Stimulated activated CD8-positive, alpha-beta memory T cell treated with anti-CD3 and anti-CD28 coated beads, Interleukin-7, amount 100 ng/mL, for 24 hours (primary cell): ENCODE measurements at places on chromosomes 3 and 15.

DNA sequence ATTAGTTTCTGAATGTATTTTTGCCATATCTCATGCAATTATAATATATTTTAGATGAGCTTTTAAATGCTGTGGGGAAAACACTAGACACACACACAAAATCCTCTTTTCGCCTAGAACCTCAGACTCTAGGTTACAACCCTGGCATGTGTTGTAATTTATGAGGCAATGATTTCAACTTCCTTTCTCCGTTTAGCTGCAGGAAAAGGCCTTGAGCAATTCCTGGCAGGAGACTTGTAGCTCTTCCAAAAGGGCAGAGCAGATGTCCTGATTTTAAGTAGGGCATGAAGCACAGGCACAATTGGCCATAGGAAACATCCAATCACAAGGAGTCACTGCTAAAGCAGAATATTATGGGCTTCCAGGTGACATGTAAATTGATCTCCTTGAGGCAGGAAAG is 82.0 kb downstream of the GPR156 start:
- DNase-seq: no peak

- no peak for DNase-seq
These were observed 311.4 kb downstream of the EPHB1 start for GRCh38 chr3:135106445-135106844.

DNA sequence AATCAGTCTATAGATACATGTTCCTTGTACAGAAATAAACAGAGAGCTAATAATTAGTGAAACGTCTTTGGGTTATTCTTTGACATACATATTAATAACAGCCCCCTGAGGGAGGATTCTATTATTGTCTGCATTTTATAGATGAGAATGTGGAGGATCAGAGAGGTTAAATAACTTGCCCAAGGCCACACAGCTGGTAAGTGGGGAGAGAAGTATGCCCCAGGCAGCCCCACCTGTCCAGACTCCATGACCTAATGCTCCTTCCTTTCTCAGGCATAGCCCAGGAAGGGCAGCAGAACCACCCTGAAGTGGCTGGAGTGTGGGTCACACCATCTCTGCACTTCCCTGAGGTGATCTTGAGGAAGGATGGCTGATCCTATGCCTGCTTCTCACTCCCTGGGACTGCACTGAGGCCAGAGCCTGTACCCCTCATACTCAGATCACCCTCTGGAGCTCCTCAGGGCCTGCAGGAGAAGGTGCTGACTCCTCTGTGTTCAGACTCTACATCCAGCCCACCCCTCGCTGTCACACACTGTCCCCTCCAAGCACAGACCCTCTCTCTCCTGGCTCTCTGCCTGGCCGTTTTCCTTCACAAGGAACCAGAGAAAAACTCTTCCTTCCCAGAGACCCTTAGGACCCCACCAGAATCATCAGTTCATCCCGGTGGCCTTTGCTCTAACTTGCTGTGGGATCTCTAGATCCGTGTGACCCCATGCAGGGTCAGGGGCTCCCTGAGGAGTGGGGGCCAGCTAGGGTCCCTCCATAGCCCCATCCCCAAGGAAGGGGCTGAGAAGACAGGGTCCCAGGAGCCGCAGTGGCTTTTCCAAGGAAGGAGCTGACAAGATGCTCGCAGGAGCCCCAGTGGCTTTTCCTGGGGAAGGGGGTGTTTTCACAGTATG is 4.4 kb upstream of the HHATL start:
- no peak for DNase-seq

DNA sequence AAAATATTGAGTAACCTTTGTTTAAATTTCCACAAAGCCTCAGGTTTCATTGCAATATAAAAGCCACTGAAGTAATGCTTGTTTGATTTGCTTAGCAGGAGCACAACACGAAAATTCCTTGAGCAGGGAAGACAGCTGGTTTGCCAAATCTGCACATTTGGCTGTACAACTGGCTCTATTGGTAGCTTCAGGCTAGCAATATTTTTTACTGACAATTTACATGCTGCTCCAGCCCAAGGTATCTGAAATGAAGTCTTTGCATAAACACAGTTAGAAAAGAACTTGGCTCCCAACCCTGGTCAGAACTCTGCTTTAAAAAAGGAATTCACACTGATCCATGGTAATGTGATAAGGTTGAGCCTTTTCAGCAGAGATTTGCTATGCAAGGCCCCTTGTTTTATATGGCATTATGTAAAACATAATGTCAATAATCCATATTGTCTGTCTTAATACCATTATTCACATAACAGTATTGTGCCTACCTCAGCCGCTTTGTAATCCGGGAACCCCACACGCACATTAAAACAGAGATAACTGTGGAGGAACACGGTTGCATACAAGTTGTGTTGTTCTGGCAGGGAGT is 55.7 kb upstream of the CHL1 start:
- DNase-seq: no peak

- no peak for DNase-seq
These were observed 38.6 kb downstream of the BTLA start for GRCh38 chr3:112460519-112461195.

- no peak for DNase-seq
These were observed 252.2 kb upstream of the TBL1XR1 start for GRCh38 chr3:177449360-177450006.

GRCh38 chr3:159486580-159486979 is 502.1 kb upstream of the IL12A start:
- no peak for DNase-seq

- no peak for DNase-seq
These were observed 89.4 kb downstream of the CD47 start for GRCh38 chr3:108001457-108001856.

- DNase-seq: no peak
These were observed 58.5 kb downstream of the RPL22L1 start for GRCh38 chr3:170811515-170811914.
